ENCODE measurements at places on chromosomes 16 and 17.

GRCh38 chr17:6162892-6163291 lies 92.7 kb downstream of the WSCD1 start:
- DNase-seq, result no peak

DNA sequence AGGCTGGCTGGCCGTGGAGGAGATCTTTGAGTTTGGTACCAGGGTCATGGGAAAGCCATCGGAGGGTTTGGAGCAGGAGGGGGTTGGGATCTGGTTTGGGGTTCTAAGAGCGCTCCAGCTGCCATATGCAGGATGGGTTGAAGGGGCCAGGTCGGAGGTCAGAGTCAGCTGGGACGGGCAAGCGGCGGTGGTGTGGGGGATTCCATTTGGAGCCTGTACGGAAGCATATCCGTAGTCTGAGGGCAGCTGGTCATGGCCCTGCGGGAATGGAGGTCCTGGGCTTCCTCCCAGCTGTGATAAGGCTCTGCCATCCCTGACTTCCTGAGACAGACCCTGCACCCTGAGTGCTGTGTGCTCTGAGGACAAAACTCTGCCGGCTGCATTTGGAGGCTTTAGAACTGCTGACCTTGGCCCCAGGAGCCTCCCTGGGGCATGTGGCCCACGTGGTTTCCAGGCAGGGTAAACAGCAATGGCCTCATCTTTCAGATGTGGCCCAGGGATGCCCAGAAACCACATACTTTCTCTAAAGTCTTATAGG lies 46.5 kb downstream of the ATP2C2 start:
- no peak for DNase-seq

DNA sequence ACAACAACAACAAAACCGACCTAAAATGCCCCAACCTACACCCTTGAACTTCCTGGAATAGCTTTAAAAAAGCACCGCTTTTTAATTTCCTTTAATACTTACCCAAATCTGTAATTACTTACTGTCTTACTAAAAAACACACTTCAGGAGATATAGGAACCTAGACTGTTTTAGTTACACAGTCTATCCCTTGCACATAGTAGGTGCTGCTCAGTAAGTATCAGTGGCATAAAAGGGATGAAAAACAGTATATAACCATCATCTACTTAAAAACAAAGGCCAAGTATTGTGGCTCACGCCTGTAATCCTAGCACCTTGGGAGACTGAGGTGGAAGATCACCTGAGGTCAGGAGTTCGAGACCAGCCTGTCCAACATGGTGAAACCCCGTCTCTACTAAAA lies 6.1 kb downstream of the SUMO2 start:
- no peak for DNase-seq

GRCh38 chr17:4936436-4936835 lies 3.4 kb downstream of the SLC25A11 start:
- DNase-seq, result no peak

DNA sequence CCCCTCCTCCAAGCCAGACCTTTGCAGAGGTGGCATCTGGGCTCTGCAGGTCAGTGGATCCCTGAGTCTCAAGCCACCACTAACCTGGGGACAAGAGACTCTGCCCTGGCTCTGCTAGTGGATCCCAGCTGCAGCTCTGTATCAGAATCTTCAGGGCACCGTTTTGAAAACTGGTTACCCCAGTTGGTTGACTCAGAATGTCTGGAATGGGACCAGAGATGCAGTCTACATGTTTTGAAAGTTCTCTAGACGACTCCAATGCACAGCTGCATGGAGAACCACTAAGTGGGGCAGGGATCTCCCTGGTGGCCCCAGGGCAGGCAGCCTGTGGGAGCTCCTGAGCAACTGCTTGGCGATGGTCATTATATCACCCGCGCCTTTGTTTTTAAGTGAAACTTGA lies 34.1 kb upstream of the ADORA2B start:
- DNase-seq, result no peak

- DNase-seq, result no peak
Observed at GRCh38 chr17:45745601-45746494, 38.3 kb upstream of the CRHR1 start.

DNA sequence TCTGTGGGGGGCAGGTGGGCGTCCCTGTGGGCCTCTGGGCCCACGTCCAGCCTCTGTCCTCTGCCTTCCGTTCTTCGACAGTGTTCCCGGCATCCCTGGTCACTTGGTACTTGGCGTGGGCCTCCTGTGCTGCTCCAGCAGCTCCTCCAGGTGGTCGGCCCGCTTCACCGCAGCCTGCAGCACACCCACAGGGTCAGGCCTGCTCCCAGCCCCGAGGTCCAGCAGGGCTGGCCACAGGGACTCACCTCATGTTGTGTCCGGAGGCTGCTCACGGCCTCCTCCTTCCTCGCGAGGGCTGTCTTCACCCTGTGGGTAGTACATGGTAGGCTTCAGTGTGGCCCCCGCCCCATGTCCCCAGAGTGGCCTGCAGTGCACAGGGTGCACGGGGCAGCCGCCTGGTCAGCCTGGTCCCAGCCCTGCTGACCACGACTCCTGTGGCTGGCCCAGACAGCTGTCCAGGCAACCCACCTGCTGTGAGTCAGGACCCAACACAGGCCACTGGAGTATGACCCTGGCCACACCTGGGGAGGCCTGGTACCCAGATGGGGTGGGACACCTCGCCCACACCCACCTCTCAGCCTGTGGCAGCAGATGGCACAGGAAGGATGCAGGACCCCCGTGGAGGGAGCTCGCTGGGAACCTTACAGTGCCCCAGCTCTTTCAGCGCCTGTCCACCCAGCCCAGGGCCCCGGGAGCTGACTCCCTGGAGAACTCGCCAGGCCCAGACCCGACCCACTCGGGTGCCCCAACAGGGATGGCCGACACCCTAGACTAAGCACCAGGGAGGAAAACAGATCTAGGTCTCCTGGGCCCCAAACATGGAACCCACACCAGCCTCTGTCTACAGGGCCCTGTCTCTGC lies 23.9 kb upstream of the AATK start:
- DNase-seq, result no peak

- DNase-seq, result no peak
Observed at GRCh38 chr17:49291929-49292328, 61.3 kb upstream of the PHOSPHO1 start.

- no peak for DNase-seq
Observed at GRCh38 chr17:28182559-28182958, 136.4 kb upstream of the TMEM97 start.

DNA sequence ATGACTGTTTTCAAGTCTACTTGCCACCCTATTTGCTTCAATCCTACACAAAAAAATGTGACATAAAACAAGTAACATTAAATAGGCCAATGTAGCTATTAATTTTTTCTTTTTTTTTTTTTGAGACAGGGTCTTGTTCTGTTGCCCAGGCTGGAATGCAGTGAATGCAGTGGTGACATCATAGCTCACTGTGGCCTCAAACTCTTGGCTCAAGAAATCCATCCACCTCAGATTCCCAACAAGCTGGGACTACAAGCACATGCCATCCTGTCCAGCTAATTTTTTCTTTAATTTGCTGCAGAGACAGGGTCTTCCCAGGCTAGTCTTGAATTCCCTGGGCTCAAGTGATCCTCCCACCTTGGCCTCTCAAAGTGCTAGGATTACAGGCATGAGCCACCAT lies 29.4 kb downstream of the ANKFY1 start:
- DNase-seq, result no peak

- no peak for DNase-seq
Observed at GRCh38 chr16:89045181-89045815, 48.4 kb upstream of the ACSF3 start.

DNA sequence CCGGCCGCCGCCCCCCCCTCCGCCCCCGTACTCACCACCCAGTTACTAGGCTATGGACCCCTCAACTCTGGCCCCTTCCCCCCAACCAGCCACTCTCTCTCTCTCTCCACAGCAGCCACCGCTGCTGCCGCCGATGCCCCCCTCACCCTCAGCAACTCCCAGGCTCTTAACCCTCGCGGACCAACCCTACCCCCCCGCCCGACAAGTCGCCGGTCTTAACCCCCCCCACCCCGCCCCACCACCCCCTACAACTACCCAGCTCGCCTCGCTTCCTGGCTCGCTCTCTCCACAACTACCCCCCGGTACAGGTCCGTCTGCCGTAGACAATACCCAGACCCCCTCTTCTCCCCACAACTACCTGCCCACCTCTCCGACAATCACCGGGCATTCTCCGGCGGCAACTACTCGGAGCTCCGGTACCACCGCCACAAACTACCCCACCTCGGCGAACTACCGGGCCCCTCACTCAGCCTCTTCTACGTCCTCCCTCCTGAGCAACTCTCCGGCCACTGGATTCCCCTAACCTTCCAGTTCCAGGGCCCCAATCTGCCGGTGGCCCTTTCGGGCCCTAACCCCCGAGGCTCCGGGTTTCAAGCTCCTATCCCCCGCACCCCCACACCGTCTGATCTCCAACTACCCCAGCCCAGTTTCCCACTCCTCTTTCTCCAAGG lies 702 bp downstream of the PHF23 start:
- DNase-seq, result no peak

DNA sequence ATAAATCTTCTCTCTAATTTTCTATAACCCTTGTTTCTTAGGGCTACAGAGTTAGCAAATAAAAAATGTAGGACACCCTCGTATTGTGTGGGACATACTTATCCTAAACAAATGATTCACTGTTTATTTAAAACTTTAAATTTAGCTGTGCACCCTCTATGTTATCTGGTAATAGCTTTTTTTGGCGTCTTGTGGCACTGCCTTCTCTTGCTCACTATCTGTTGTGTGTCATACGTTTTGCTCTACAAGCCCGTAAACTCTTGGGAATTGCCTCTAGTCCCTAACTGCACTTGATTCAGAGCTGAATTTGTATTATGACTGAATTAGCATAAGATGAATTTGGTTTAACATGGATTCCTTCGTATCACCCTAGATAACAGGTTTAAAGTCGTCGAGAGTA lies 144.3 kb upstream of the MYOCD start:
- DNase-seq, result no peak

- no peak for DNase-seq
Observed at GRCh38 chr17:2837147-2837561, 40.9 kb downstream of the RAP1GAP2 start.

DNA sequence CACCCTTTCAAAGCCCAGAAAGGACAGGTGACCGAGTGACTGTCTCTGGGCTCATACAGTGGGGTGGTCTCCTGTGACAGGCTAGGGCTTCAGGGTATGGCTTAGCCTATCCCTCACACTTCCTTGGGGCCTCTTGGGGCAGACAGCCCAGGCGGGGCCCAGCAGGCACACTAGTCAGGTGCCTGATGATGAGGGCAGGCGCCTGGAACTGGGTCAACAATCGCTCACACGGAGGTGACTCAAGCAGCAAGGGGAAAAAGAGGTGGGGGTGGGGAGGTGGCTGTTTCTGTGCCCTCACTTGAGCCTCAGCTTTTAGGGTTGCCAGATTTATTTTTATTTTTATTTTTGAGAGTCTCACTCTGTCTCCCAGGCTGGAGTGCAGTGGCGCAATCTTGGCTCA lies 6.4 kb upstream of the GRN start:
- no peak for DNase-seq

- DNase-seq, result no peak
Observed at GRCh38 chr17:57823469-57824401, 26.1 kb downstream of the MRPS23 start.

DNA sequence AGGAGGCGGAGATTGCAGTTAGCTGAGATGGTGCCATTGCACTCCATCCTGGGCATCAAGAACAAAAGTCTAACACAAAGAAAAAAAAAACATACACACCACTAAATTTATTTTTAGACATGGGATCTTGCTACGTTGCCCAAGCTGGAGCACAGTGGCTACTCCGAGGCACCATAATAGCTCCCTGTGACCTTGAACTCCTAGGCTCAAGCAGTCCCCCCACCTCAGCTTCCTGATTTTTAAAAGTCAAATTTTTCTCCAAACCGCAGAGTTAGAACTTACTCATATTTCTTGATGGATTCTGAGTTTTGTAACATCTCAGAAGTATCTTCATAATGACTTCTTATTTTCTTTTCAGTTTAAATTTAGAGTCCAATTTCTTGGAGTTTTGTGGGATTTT lies 3.4 kb downstream of the CMTM4 start:
- DNase-seq, result peak; percentile 59

GRCh38 chr16:24188021-24188542 lies 68.1 kb upstream of the CACNG3 start:
- no peak for DNase-seq

- DNase-seq, result no peak
Observed at GRCh38 chr16:20309786-20310185, 17.5 kb downstream of the GP2 start.

DNA sequence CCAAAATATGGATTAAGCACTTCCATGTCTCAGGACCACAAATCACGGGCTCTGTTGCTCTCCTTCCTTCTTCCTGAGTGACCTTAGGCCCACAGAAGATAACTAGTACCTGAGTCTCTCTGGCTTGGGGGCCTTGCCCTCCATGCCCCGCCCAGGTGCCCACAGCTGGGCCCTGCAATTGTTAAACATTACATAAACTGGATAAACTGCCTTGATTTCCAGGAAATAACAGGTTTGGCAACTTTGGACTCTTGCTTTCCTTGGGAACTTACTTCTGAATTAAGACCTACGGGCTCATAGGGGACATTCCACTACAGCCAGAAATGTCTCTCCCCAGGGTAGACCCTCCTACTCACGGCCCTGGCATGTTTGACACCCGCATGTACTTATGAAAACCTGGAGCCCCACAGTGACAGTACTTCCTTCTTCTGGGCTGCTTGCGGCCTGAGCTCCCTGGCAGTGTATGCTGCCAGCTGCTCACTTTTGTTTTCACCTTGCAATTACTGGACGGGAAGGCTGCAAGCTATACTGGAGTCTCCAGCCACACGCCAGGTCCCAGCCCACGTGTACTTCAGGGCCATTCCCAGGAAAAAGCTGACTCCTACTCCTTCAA lies 2.3 kb upstream of the UBALD2 start:
- DNase-seq, result peak; percentile 87

- peak; percentile 62 for DNase-seq
Observed at GRCh38 chr16:87076950-87077749, 240.0 kb downstream of the C16orf95 start.

DNA sequence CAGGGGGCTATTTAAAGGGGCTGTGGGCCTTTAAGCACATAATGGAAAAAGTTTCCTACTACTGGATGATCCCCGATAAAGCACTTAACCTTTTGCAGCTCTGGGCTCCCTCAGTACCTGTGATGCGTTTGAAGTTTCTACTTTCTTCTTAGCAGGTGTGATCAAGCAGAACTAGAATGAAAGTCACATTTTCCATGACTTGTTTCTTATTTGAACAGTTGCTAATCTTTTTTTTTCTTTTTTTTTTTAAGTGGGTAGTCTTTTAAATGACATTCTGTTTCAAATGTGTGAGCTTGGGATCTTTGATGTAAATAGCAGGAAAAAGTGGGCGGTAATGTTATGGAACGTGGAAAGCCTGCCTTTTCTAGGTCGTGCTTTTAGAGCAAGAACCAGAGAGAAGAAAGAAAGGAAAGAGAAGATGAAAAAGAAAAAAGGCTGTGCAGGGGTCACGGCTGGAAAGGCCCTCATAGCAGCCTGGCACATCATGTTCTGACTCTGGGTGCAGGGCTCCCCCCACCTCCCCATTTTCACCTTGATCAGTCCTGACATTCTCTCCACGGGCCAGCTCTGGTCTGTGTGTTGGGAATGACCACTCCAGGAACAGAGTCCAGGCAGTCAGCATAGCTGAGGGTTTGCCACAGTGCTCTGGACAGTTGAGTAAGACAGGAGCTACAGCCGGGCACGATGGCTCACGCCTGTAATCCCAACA lies 150.6 kb downstream of the CLEC16A start:
- DNase-seq, result no peak
